ENCODE measurements at places on chromosomes 5 and 9. TPM values are rescaled to one million over a fixed set of nuclear protein-coding genes. Genes with fewer than 3 reads are reported as not detected.

DNA sequence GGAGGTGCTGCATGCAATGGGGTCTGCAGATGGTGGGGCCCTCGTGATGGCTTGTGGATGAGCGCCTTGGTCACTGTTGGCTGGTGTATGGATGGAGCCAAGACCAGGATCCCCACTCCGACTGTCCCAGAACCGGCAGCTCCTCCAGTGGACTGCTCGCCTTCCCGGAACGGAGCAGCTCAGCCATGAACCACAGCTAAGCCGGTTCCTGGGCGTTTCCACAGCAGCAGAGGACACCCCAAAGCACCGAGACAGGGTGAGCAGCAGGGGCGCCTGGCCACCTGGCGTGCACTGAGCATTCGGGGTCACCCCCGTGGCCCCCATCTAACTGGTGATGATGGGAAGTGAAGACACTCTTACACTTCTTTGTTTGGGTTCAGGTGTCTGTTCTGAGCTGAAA is 26.1 kb downstream of the CCDC187 start:
- H3K36me3 ChIP-seq, result no peaks in the 10 kb centered on the region
- H3K4me1 ChIP-seq, result no peaks in the 10 kb centered on the region
- H3K27me3 ChIP-seq, result peaks cover 2% of the 10 kb centered on the region
- DNase-seq, result no peak
- H3K4me3 ChIP-seq, result no peak overlapping the region

DNA sequence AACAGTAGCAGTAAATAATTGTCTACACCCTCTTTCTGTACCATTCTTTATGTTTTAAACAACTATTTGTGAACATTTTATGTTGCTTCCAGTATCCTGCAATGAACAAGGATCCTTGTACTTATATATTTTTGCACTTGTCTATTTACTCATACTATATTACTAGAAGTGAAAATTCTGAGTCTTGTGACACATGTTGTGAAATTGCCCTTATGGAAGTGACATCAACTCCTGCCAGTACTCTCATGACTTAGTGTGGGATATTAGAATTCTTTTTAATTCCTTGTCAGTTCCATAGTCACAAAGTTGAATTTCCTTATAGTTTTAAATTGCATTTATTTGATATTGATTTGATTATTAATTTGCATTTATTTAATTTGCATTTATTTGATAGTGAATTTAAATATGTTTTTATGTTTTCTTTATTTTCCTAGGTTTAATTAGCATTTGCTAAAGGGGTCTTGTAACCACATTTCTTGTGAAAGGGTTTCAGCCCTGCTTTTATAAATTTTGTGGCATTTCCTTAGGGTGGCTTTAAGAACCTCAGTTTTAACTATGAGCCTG is 27.7 kb downstream of the PARP8 start:
- H3K27me3 ChIP-seq, result no peaks in the 10 kb centered on the region
- no peaks in the 10 kb centered on the region for H3K36me3 ChIP-seq
- no peak for DNase-seq
- no peaks in the 10 kb centered on the region for H3K4me1 ChIP-seq
- H3K4me3 ChIP-seq, result no peak overlapping the region
- no peak overlapping the region for H3K27ac ChIP-seq

DNA sequence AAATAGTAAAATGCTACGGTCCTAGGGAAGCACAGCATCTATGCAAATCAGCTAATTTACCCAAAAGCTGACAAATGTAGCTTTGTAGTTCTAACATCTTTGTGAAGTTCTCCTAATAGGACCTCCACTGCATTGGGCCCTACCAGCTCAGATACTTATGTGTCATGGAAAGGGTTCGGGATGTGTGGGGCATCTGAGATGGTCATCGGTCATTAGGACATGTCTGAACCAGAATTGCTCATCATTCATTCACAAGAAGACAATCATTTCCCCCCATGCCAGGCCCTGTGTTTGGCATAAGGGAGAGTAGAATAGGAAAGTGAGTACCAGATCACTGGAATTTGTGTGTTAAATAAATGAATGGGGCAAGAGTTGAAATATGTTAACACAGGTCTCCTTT is 35.7 kb downstream of the PWWP2A start:
- H3K4me3 ChIP-seq, result no peak overlapping the region
- DNase-seq, result no peak
- H3K27ac ChIP-seq, result no peak overlapping the region
- peaks cover 11% of the 10 kb centered on the region for H3K4me1 ChIP-seq
- no peaks in the 10 kb centered on the region for H3K36me3 ChIP-seq
- no peaks in the 10 kb centered on the region for H3K27me3 ChIP-seq

DNA sequence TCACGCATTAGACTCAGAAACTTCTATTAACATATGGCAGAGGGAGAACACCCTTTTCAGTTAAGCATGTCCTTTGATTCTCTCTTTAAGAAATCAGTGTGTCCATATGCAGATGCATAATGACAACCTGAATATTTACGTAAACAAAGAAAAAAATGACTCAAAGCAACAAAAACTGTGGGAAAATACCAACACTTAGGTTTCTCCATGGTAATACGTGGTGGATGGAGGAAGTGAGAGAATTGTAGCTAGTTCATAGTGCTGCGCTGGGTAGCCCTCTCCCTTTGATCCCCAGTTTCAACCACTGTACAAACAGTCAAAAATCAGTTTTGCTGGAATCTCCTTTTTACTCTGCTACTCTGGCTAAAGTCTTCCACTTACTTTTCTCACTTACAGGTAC is 2.0 kb upstream of the MAP3K1 start:
- H3K4me3 ChIP-seq, result no peak overlapping the region
- no peaks in the 10 kb centered on the region for H3K4me1 ChIP-seq
- H3K27ac ChIP-seq, result no peak overlapping the region
- no peaks in the 10 kb centered on the region for H3K36me3 ChIP-seq

DNA sequence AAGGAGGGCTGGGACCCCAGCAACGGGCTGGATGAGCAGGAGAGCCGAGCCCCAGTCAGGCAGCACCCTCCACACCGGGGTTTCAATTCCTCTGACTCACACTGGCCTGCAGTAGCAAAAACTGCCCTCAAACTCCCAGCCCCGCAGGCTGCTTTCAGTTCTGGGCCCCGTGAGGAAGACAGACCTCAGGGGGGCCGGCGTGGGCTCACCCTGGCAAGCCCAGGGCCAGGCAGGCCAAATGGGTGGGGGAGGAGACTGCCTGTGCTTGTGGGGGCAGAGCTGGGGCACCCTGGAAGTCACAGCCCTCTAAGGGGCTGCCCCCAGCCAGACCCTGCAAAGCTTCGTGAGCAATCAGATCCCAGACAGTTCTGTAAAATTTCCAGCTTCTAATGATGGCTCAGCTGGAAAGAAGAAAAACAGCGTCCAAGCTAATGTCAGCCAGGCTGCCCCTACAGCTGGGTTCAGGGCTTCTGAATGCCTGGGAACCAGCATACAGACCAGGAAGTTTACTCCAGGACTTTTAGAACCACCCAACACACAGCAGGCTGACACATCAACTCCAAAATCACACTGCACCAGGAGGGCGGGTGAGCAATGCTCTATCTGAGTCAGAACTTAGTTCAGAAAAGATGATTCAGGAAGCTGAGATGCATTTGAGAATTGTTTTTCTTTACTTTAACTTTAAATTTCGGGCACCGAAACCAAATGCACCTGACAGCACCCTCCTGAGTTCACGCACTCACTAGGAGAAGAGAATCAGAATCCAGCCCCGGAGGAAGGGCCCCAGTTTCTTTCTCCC is 34.7 kb downstream of the LPCAT1 start:
- DNase-seq, result no peak
- no peak overlapping the region for H3K4me3 ChIP-seq
- H3K36me3 ChIP-seq, result peaks cover 81% of the 10 kb centered on the region

DNA sequence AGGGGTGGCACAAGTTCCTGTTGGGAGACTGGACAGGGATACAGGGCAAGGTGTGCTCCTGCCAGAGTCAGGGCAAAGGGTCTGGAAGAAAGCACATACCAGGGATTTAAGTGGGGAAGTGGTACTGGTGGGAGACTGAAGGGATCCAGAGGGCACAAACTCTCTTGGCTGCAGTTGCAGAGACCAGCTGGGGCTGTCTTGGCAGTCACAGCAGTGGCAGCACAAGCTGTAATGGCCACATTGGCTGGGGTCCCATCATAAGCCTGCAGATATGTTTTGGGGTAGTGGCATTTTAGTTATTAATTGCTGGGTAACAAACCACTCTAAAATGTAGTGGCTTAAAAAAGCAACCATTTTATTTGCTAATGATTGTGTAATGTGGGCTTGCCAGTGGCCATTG is 492.2 kb downstream of the ENC1 start:
- DNase-seq, result peak; percentile 48
- peaks cover 36% of the 10 kb centered on the region for H3K4me1 ChIP-seq
- H3K4me3 ChIP-seq, result no peak overlapping the region
- peak overlapping the region; percentile 60 for H3K27ac ChIP-seq

DNA sequence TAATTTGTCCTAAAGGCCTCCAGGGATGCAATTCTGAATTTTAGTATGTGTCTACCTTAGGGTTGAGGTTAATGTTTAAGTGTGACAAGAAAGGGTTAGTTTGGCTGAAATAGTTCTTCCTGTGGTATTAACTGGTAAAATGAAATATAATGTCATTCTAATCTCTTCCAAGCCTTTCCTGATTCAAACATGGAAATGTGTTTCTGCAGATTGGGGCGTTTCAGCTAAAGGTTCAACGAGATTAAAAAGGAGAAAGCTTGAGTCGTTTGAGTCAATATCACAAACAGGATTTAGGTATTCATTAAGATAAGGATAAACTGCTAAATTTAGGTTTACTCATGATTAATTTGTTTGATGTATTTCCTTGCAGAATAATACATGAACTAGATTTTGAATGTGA is 34.4 kb upstream of the ALDOB start:
- H3K4me1 ChIP-seq, result no peaks in the 10 kb centered on the region
- no peaks in the 10 kb centered on the region for H3K36me3 ChIP-seq
- no peak for DNase-seq
- H3K27me3 ChIP-seq, result no peaks in the 10 kb centered on the region
- no peak overlapping the region for H3K4me3 ChIP-seq

DNA sequence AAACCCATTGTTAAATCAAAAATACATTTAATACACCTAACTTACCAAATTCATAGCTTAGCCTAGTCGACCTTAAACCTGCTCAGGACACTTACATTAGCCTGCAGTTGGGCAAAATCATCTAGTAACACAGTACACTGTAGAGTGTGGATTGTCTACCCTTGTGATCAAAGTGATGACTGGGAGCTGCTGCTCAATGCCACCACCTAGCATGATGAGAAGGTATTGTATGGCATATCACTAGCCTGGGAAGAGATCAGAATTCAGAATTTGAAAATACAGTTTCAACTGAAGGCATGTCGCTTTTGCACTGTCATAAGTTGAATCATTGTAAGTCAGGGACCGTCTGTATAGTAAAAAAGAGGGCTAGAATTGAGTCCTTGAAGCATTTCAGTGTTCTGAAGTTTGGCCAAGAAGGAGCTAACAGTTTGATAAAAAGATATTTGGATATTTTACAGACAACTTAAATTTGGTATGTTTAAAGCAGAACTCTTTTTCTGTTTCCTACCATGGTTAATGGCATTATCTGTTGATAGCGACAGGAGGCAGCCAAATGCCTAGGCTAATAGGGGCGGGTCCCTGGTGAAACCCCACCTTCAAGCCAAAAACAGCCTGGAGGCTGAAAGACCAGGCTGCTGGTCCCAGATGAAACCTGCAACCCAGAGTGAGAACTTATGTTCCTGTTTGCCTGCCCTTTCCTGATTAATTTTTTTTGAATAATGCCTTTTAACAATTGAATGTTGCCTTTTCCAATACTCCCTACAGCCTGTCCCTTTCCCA is 23.0 kb downstream of the SMIM15 start:
- H3K36me3 ChIP-seq, result no peaks in the 10 kb centered on the region
- no peaks in the 10 kb centered on the region for H3K27me3 ChIP-seq
- peaks cover 8% of the 10 kb centered on the region for H3K4me1 ChIP-seq

DNA sequence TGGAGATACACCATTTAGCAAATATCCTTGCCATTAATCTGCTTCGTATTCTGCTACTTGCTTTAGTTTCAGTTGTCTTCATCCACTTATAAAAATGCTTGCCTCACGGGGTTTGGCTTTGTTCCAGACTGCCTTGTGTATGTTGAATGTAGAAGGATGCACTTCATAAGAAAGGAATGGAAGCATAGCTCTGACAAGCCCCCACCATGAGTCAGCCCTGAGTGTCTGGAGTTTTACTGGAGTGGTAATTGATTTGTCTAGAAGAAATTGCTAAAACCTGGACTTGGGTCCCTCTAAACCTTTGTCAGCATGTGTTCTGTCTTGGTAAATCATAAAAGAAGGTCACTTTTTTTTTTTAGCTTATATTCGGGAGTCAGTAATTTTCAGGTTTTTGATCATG is 4.6 kb downstream of the TEX48 start:
- no peaks in the 10 kb centered on the region for H3K36me3 ChIP-seq
- no peaks in the 10 kb centered on the region for H3K27me3 ChIP-seq
- no peak overlapping the region for H3K4me3 ChIP-seq
- DNase-seq, result peak; percentile 94
- H3K27ac ChIP-seq, result no peak overlapping the region

- H3K36me3 ChIP-seq, result no peaks in the 10 kb centered on the region
- no peaks in the 10 kb centered on the region for H3K4me1 ChIP-seq
- DNase-seq, result peak; percentile 57
Measured at GRCh38 chr5:134184155-134185135, 7.7 kb upstream of the SKP1 start.

GRCh38 chr9:124122813-124123462 is 111.4 kb downstream of the LHX2 start:
- H3K36me3 ChIP-seq, result no peaks in the 10 kb centered on the region
- H3K4me3 ChIP-seq, result no peak overlapping the region
- no peak overlapping the region for H3K27ac ChIP-seq
- peak; percentile 13 for DNase-seq
- H3K4me1 ChIP-seq, result no peaks in the 10 kb centered on the region

DNA sequence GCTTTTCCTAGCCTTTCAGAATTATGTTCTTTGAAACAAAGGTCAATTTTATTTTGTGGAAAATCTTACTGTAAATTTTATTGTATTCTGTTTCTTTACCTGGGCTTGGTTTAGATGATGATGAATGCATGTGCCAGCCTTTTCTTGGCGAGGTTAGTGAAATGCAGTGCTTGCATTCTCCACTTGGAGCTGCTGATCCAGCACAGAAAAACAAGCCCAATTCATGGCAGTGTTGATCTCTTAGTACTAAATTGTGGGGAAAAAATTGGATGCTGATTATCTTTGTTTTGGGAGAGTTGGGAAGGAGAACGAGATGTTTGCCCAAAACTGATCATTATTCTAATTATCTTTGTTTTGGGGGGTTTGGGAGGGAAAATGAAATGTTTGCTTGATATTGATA is 3.7 kb downstream of the HABP4 start:
- peaks cover 3% of the 10 kb centered on the region for H3K27me3 ChIP-seq
- H3K27ac ChIP-seq, result no peak overlapping the region
- H3K4me3 ChIP-seq, result no peak overlapping the region
- no peaks in the 10 kb centered on the region for H3K4me1 ChIP-seq

DNA sequence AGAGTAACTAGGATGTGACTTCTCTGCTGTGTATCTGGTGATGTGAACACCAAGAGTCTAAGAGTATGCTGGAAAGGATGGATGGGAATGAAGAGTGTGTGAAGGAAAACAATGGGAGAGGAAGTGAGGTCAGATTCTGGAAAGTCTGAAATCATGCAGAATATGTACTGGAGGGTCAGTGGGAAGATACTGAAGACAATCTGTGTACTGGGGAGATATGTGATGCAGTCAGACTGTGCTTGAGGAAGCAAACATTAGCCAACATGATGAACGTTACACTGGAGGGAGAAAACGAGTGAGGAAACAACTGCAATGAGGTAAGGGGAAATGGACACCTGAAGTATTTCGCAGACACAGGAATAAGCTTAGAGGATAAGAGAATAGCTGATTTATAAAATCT is 105.7 kb downstream of the NR3C1 start:
- no peak overlapping the region for H3K27ac ChIP-seq
- H3K4me3 ChIP-seq, result no peak overlapping the region
- H3K27me3 ChIP-seq, result no peaks in the 10 kb centered on the region
- H3K36me3 ChIP-seq, result peaks cover 9% of the 10 kb centered on the region

The CDKN2A gene
- 1.0 TPM for polyA plus RNA-seq

The SPINK13 gene
- polyA plus RNA-seq, result not detected

The DHFR gene
- polyA plus RNA-seq, result 12.6 TPM

The PAEP gene
- polyA plus RNA-seq, result 3.0 TPM

The NTNG2 gene
- polyA plus RNA-seq, result 2.2 TPM

The ARSI gene
- polyA plus RNA-seq, result 0.91 TPM

The PRLR gene
- polyA plus RNA-seq, result 0.02 TPM

All from lung (tissue), 17 donors.